ENCODE measurements at places on chromosomes 16 and 17. TPM values are rescaled to one million over a fixed set of nuclear protein-coding genes. Genes with fewer than 3 reads are reported as not detected.

The MYLK3 gene
- 203 TPM for total RNA-seq

GRCh38 chr17:57113011-57113410 is 28.0 kb downstream of the AKAP1 start:
- no peak overlapping the region for H3K27ac ChIP-seq
- DNase-seq, result no peak

DNA sequence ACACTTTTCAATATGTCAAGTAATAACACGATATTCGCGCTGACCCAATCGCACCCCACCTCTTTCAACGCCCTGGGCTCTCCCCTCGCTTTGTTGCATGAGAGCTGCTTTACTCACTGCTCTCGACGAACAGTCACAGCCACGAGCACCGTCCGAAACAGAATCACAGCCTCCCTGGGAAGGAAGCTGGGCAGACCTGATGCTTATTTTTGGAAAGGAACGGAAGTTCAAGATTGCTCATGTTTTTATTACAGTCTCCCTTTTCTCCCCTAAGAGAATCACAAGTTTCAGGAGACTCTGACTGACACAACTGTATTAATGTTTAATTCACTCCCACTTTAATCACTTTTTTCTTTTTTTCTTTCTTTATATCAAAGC is 67.8 kb downstream of the ANKRD11 start:
- no peaks in the 10 kb centered on the region for H3K36me3 ChIP-seq
- peak overlapping the region; percentile 82 for H3K27ac ChIP-seq
- no peak overlapping the region for H3K4me3 ChIP-seq
- no peaks in the 10 kb centered on the region for H3K27me3 ChIP-seq

The KRTAP2-2 gene
- not detected for total RNA-seq

DNA sequence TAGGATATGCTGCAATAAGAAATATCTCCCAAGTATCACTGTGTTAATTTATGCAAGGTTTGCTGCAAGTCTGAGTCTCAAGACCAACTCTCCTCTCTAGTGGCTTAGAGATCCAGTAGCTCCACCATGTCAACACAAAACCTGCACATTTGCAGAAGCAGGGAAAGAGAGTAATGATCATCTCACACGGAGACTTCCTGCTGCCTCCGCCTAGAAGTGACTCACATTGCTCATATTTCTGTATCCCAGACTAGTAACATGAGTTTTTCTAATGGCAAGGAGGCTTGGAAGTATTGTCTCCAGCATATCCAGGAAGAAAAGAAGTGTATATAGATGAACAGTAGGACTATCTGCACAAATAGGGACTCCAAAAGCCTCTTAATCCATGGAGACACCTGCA is 15.0 kb upstream of the IRX6 start:
- no peak overlapping the region for H3K4me3 ChIP-seq
- no peak for DNase-seq
- H3K4me1 ChIP-seq, result no peaks in the 10 kb centered on the region

The KCNH4 gene
- not detected for total RNA-seq

Data from cardiac muscle cell (in vitro differentiated cells and primary cell).